ENCODE measurements at places on chromosomes 11 and 22.

- DNase-seq: no peak
Measured at GRCh38 chr11:33747979-33748378, 11.8 kb upstream of the CD59 start.

DNA sequence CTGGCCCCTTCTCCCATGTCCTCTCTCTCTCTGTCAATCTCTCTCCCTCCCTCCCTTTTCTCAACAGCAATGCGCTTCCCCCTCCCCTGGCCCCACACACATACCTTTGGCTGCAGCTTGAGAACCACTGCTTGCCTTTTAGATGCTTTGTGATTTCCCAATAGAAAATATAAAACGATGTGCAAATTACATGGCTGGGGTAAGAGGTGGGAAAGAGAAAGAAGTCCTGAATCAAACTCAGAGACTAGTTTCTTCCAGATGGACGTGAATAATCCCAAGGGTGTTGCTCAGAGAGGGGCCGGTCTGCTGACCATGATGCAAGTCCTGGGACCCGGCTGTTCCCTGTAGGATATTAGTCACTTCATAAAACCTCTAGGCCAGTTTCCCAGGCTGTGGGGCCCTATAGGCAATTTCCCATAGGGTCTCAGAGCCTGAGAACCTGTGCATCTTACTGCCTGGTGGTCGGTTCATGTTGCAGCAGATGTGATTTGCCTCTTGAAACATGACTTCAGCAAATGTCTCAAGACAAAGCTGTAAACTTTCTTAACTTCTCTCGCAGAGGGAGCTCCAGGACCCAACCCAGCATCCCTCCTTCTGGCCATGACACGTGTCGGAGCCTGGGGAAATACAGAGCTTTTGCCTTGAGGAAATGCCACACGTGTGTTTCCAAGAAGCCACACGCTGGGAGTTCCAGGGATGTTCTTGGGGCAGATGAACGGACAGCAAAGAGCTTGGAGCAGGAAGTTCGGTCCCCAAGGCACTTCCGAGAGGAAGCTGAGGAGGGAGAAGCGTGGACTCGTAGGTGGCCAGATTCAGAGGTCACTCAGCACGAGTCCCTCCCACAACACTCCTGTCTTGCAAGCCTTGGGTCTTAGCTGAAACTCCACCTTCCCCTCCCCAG is 34.5 kb upstream of the ETS1 start:
- DNase-seq: no peak

DNA sequence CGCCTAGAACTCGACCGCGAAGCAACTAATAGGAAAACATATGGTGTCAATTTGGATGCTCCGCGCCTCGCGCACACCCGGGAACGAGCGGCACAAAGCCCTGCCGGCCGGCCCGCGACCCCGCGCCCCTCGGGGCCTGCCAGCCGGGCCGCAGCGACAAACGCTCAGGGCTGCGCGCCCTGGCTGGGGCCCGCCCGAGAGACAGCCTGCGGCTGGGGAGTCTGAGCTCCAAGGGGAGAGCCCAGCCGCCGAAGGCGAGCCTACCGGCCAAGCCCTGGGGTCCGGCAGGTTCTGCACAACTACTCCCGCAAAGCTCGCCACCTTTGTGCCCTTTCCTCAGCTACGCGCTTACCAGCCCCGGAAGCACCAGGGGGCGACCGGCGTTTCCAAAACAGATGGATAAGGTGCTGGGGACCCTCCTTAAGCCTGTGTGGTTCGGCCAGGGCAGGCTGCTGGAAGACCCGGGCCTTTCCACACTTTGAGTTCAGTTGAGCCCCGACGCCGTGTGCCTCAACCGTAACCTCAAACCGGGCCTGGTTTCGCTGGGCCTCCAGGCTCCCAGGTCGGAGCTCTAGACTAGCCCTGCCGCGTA is 6.0 kb downstream of the PAX6 start:
- no peak for DNase-seq

GRCh38 chr11:126415128-126415527 is 59.6 kb downstream of the ST3GAL4 start:
- DNase-seq: no peak

GRCh38 chr11:66465373-66466224 is 1.1 kb upstream of the PELI3 start:
- DNase-seq: no peak

- DNase-seq: no peak
Measured at GRCh38 chr11:107549253-107549953, 16.1 kb downstream of the ALKBH8 start.

DNA sequence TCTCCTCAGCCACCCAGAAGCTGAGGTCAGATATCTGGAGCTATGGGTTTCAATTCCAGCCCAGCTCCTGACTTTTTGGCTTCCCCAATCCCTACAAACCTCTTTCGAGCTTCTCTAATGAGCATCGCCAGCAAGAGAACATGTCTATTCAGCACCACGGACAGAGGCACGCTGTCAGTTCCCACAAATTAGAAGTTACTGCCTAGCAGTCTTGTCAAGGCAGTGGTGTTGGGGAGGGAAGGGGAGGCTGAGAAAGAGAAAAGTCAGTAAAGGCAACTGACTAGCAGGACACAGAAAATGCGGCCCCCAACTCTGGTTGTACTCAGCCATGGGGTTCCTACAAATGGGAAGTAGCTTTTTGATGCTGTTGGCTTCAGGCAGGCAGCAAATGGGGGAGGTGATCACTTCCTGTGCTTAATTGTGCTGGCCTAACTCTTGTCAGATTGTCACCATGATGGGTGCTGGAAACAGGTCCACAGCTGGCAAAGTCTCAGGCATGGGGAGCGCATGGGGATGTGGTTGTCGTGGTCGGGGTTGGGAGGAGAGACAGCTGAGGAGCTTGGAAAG is 205.9 kb downstream of the ST3GAL4 start:
- no peak for DNase-seq

DNA sequence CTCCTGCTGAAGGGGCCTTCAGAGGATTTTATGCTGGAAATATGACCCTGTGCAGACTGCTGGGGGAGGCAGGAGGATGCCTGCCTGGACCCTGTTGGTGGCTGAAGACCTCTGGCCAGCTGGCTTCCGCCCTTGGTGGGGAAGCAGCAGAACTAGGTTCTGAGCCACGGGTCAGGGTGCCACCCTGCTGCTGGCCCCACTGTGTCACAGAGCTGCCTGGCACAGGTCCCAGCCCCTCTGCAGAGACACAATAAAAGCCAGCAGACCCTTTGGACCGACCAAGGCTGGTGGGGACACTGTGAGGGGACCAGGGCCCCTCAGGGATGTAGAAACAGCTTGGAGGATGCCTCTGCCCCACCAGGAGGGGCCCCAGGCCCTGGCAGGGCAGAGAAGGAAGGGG is 6.9 kb upstream of the SREBF2 start:
- DNase-seq: no peak

DNA sequence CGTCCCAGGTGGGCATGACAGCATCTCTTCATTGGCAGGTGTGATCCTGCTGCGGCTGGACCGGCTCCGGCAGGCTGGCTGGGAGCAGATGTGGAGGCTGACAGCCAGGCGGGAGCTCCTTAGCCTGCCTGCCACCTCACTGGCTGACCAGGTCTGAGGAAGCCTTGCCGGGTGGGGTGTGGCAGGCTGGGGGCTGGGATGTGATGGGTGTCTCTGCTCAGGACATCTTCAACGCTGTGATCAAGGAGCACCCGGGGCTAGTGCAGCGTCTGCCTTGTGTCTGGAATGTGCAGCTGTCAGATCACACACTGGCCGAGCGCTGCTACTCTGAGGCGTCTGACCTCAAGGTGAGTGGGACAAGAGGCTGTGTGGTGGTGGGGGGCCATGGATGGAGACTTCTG is 3.5 kb downstream of the LARGE2 start:
- no peak for DNase-seq

- DNase-seq: no peak
Measured at GRCh38 chr11:75632450-75632849, 36.4 kb downstream of the MAP6 start.

DNA sequence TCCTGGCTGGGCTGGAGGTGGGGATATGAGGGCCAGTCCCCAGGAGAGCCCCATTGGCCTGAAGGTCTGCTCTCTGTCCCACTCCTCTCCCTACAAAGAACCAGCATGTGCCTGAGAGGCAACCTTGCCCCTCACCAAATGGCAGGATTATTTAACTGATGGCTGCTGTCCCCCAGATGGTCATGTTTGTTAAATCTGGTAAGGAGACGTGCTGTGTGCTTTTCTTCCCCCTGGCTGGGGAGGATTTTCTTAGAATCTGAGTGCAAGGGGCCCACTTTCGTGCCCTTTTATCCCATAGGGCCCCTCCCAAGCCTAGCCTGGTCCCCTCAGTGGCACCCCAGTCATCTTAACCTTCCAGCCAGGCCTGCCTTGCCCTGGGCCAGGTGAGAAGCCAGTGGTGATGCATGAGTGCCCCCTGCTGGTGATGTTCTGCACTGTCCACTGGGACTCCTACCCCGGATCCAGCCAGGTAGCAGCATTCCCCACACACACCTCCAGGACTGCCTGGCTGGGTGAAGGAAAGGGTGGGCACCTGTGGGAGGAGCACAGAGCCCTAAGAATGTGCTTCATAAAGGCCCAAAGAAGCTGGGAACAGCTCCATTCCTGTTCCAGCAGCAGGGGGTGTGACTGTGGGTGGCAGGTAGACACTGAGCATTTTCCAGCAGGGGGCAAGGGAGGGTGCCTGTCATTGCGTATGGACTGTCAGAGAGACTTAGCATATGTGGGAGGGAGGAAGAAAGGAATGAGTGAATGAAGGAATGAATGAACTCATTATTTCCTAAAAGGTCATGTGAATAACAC is 28.9 kb downstream of the MFNG start:
- peak; percentile 33 for DNase-seq

DNA sequence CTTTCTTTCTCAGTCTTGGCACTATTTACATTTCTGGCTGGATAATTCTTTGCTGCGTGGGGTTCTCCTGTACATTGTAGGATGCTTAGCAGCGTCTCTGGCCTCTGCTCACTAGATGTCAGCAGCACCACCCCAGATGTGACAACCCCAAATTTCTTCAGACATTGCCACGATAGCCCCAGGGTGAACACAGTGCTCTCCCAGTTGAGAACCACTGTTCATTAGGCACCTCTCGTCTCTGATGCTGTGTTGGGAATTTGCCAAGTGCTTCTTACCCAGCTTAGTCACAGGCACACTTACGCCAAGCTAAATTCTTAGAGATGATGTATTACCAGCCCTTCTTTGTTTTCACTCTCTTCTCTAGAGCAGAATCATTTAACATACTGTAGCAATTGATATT is 9.4 kb downstream of the TRIM6 start:
- DNase-seq: no peak

DNA sequence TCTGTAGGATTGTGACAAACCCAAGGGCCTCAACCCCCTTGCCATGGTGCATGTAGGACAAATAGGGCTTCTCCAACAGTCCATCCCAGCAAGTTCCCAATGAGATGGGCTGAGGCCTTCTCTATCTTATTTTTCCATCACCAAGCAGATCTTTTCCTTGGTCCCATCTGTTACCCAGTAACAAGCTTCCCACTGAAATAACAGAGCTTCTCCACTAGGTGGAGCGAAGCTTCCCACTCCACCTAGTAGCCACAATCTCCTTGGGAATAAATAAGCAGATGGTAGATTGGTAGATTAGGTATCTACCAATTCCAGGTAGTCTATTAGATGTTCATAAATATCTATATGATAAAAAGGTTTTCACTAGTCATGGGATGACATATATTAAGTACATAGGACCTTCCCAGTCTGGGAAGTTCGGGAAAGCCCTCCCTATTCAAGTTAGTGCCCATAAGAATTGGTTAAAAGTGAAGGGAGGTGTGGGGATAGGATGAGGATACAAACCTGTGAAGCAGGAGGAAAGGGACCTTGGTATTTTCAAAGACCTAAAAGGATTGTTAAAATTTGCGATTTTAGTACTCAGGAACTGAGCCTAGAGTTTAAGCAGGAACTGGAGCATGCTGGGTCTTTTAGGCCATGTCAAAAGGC is 5.9 kb upstream of the OR52L1 start:
- DNase-seq: no peak

- DNase-seq: no peak
Measured at GRCh38 chr11:57648801-57649735, 644 bp downstream of the YPEL4 start.

DNA sequence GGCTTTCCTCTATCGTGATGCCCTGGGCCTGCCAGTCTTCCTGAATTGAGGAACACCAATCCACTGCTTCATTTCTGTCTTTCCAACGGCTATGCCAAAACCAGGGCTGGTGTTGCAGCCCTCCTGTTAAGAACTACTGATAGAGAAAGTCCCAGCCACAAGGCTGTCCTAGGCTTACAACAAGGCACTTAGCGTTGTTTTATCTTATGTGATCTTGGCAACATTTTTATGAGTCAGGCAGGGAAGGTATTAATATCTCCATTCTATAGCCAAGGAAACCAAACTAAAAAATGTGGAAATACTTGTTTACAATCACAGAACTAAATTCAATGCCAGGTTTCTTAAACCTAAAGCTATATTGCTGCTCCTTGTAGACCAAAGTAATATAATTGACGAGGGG is 89.9 kb upstream of the AMOTL1 start:
- DNase-seq: no peak

DNA sequence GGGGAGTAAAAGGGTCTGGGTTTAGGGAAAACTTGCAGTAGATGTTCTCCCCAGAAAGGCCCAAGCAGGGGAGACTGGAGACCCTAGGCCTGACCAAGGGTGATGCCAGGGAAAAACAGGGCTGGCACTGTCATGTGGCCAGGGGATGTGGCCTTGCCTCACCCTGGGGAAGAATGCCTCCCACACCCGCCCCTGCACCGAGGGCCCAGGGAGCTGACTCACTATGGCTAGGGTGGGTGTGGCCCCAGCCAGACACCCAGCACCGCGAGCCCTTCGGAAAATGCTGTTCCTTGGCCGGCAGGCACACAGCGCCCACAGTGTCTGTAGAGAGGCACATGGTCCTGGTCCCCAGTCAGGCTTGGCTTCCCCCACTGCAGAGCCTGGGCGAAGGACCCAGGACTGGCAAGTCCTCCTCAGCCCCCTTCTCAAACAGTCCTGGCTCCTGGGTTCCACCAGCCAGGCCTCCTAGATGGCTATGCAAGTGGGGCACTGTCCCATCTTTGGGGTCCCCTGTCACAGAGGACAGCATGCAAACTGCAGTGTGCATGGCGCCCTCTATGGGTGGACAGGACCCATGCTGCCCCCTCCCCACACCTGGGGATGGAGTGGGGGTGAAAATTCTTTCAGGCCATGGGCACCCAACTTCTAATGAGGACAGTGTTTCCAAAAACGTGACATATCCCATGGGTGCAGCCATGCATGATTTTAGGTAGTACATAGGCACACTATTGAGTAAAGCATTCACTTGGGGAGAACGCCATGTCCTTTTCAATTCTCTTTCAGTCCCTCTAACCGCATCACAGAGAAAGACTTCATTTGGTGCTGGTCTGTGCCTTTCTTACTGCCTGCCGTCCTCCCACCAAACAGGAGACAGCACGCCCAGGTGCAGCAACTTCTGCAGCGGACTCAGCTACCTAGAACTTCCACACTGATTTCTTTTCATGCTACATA is 15.2 kb downstream of the TMPRSS5 start:
- no peak for DNase-seq

GRCh38 chr11:68056317-68057285 is 17.8 kb downstream of the TCIRG1 start:
- no peak for DNase-seq
